Stimulated activated CD4-positive, alpha-beta T cell treated with anti-CD3 and anti-CD28 coated beads, Interleukin-1b, Interleukin-23, amount 100 ng/mL, for 4 hours (primary cell): ENCODE measurements at places on chromosomes 2 and 18.

GRCh38 chr2:178761759-178762371, 45.4 kb downstream of the TTN start:
- no peak for DNase-seq

DNA sequence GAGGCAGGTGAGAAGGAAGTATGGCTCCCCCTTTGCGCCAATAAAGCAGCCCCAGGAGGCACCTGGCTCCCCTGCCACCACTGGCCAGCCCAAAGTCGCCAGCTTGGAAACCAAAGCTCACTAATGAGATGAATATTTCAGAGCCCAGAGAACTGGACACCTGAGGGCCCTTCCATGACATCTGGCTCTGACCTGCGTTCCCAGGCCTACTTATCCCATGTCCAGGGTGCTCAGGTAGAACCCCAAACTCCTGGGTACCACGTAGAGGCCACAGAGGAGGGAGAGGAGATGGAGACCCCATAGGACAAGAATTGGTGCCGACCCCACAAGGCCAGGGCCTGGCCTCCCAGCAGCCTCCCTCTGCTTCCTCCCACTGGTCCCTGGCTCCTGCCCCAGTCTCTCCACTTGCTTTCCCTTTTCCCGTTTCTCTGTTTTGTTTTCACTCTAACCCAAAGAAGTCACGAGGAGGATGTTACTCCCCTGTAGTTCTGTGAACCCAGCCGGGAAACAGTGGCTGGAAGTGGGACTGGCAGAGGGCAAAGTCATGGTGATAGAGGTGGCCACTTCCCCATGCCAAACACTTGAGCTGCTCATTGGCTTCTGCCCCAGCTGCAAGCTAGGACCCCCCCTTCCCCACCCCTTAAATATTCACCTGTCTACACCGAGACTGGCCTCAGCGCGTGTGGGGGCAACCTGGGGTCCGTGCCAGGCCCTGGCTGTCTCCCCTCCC, 820 bp downstream of the TMBIM1 start:
- DNase-seq: no peak

- no peak for DNase-seq
Observed at GRCh38 chr18:69840001-69840400, 107.7 kb downstream of the CD226 start.

GRCh38 chr2:37306024-37306423, 18.6 kb downstream of the PRKD3 start:
- DNase-seq: no peak

DNA sequence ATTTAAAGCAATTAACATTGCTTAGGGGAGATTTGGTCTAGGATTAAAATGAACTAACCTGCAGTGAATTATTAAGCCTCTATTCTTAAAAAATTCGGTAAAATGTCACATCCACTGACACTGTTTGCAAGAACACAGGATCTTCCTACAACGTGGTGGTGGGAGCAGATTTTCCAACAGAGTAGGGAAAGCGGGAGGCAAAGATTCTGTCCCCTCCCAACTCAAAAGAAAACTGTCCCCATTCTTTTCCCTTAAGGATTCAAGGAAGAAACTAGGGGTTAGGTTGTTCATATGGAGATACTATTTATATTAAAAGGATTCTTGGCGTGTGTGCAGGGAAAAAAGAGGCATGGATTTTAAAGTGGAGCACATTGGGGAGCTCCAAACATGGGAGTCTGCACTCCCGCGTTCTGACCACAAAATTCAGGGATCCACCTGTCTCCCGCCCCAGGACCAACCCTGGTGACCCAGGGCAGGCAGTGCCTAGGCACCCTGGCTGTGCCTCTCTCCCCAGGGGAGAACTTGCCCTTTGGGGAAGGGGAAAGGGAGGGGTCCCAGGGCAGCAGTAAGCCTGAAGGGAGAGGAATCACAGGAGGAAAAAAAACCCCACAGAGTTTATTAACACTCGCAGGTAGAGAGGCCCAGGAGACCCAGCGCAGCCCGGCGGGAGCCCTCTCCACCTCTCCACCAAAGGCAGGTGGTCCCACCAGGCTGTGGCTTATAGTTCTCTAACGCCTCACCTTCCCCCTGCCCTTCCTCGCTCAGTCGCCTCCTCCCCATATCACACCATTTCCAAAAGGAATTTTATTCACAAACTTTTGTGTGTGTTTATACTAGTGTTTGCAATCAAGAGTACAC, 2.3 kb downstream of the PTGR3 start:
- DNase-seq: no peak

DNA sequence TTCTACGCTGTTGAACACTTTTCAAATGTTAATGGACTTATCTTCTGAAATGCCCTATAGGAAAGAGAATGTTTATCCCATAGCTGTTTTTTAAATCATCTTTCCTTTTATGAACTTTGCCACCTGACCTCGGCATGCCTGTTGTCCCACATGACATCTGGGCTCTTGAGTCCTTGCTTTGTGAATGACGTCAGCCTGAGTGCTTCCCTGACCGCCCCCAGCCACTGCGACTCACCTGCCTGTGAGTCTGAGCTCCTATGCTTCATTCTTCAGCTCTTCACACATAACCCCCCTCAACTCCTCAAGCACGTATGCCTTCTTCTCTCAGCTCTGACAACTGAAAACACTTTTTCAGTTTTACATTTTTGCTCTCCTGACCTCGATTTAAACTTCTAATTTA, 166.8 kb downstream of the DCDC2C start:
- no peak for DNase-seq

DNA sequence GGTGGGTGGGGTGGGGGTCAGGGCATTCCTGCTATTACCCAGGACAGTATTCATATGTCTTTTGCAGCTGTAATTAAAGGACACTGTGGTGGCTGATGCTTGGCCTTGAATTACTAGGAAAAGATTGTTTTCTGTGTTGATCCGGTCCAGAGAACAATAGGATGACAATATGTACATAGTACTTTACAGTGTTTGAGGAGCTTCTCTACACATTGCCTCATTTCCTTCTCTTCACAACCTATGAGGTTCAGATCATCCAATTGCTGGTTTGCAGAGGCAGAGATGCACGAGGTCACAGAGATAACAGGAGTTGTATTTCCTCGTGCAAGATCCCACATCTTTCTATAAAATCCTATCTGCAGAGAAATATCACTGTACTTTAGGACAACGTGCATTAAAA, 119.5 kb downstream of the LIPG start:
- no peak for DNase-seq

DNA sequence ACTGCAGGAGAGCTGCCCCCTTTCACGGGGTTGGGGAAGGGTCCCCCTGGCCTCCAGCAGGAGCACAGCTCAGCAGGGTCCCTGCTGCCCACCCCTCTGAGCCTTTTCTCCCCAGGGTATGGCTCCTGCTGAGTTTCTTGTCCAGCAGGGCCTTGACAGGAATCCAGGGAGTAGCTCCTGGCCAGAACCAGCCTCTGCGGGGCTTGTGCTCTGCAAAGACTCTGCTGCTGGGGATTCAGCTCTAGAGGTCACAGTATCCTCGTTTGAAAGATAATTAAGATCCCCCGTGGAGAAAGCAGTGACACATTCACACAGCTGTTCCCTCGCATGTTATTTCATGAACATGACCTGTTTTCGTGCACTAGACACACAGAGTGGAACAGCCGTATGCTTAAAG, 21.2 kb downstream of the FOSL2 start:
- no peak for DNase-seq

- no peak for DNase-seq
Observed at GRCh38 chr18:52082246-52082645, 257.8 kb upstream of the DCC start.

DNA sequence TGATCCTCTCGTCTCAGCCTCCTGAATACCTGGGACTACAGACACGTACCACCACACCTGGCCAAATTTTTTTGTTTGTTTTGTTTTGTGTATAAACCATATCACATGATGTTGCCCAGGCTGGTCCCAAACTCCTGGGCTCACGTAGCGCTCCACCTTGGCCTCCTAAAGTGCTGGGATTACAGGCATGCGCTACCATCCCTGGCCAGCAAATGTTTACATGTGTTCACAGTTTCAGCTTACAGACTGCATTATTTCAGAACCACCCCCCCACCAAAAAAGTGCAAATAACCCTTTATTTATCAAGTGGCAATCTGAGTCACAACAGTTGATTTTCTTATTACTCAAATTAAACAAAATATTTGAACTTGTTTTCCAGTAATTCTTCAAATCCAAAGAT, 54.3 kb downstream of the ABCA12 start:
- no peak for DNase-seq

- DNase-seq: no peak
Observed at GRCh38 chr18:25298853-25299274, 53.1 kb downstream of the ZNF521 start.

GRCh38 chr2:218992703-218993344, 398 bp downstream of the CRYBA2 start:
- DNase-seq: no peak

DNA sequence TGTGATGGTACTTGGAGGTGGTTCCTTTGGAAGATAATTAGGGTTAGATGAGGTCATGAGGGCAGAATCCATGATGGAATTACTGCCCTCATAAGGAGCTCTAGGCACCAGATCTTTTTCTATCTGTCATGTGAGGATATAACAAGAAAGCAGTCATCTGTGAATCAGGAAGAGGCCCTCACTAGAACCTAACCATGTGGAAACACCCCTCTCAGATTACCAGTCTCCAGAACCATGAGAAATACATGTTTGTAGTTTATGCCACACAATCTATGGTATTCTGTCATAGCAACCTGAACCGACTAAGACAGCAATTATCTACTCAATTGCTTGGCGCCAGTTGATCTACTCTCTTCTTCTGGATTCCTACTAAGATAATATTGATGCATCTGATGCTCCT, 2.4 kb upstream of the SERPINB10 start:
- no peak for DNase-seq

DNA sequence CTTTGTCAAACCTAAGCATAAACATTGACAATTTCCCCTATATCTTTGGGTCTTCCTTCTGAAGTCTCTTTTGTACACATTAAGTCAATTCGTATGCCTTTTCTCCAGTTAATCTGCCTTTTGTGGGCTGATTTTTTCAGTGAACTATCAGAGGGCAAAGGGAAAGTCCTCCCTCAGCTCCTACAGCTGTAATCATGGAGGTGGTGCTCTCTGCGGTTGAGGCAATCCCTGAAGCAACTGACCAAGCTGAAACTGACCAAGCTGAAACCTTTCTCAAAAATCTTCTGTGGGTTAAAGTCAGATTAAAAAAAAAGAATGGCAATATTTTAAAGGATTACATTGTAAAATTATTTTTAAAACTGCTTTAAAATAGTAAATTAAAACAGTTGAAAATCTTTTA, 105.8 kb upstream of the DNAJC10 start:
- no peak for DNase-seq

DNA sequence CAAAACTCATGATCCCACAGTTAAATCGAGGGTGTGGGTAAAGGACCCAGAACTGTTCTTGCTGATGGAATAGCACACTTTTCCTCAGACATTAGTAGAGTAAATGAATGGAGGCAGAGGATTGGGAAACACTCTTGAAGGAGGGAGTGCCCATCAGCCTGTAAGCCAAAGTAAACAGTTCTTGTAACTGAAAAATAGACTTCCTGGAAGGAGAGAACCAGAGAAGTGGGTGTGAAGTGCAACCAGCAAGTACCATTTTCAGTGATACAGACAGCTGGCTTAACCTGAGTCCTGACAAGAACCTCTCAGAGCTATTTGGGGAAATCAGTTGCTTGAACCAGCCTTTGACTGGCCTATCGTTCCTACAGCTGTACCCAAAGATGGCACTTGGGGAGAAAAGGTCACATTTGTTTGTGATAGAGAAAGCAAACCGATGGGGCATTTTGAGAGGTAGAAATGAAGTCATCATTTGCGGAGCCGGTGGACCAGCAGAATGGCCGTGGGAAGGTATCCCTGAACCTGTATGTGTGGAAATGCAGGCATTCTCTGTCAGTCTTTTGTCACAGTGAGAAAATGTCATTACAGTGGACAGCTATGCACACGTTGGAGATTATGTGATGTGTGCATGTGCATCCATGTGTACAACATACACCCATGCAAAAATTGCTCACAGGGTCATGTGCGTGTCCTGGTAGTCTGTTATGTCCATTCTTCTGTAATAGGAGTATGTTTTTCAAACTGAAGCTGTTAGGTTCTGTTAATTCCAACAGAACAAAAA, 17.8 kb downstream of the CRIM1 start:
- no peak for DNase-seq

DNA sequence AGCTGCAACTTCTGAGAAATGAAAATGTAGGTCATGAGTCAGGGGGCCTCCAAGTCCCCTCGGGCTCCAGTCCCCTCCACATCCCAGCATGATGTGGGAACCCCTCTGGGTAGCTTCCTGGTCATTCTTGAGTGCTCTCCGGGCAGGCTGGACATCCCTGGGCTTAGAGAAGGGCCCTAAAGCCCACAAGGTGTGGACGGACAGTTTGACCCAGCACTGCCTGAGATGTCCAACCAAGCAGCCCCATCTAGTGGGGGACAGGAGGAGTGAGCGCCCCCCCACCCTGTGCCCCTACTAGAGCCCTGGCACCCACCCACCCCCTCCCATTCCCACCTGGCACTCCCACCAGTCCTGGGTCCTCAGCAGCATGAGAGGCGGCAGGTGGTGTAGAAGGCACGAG, 46.0 kb downstream of the CYP27C1 start:
- no peak for DNase-seq

DNA sequence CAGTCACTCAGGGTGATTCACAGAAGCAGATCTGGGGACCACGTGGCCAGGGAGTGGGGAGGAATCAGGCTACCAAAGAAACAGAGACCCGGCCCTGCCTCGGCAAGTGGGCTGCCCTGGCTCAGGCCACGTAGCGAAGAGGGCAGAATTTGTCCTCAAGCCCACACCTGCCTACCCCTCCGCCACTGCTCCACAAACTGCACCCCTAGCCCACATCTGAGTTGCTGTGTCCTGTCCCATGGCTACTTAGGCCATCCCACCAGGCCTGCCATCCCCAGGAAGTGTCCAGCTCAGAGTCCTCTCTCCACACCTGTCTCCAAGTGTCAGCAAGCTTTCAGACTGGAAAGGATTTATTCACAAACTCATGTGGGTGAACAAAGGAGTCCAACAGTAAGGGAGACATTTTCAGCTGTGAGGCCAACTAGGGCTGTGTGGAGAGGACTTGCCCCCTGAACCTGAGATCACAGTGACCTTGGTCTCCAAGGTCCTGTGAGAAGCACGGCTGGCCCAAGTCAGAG, 31.7 kb upstream of the ASPRV1 start:
- no peak for DNase-seq

DNA sequence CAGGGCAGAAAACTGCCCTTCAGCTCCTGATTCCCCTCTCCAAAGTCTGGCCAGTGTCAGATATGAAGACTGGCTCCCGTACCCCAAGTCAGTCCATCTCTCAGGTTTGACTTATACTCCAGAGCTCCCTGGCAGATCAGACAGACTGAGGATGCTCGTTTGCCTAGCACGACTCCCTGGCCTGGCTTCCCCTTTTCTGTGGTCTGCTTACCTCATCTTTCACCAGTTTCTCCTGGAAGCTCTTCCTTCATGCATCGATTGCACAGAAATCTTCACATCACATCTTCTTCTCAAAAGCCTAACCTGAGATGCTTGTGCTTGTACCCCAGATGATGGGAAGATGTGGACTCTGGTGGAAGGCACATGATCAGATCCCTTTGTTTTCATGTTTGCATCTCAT, 387.9 kb upstream of the POU3F3 start:
- DNase-seq: no peak

- DNase-seq: no peak
Observed at GRCh38 chr2:113157897-113158753, 15.6 kb upstream of the PSD4 start.

GRCh38 chr18:23333827-23334226, 119.3 kb upstream of the RIOK3 start:
- no peak for DNase-seq

- DNase-seq: no peak
Observed at GRCh38 chr2:152421521-152422370, 86.8 kb downstream of the FMNL2 start.

GRCh38 chr18:76139844-76140243, 355.2 kb downstream of the ZNF516 start:
- DNase-seq: no peak
